ENCODE measurements at places on chromosomes 5 and 9. TPM values are rescaled to one million over a fixed set of nuclear protein-coding genes. Genes with fewer than 3 reads are reported as not detected.
A peak's percentile ranks its signal among the peaks of the same experiment; 100 is the strongest.

Gene CCDC171
- 2.9 TPM for total RNA-seq

Gene PCDHGA6
- total RNA-seq, result 0.20 TPM

Gene FAM78A
- total RNA-seq, result 80.0 TPM

Gene TIGD6
- total RNA-seq, result 1.7 TPM

Gene ISL1
- total RNA-seq, result not detected

GRCh38 chr9:93094658-93095204, 1.3 kb upstream of the CARD19 start:
- peaks cover 74% of the 10 kb centered on the region for H3K4me1 ChIP-seq
- peaks cover 32% of the 10 kb centered on the region for H3K36me3 ChIP-seq
- H3K4me3 ChIP-seq, result peak overlapping the region; percentile 78
- DNase-seq, result no peak

GRCh38 chr9:97807681-97808080, 45.3 kb upstream of the FOXE1 start:
- H3K27ac ChIP-seq, result no peak overlapping the region
- DNase-seq, result no peak
- H3K4me3 ChIP-seq, result no peak overlapping the region
- peaks cover 28% of the 10 kb centered on the region for H3K27me3 ChIP-seq

DNA sequence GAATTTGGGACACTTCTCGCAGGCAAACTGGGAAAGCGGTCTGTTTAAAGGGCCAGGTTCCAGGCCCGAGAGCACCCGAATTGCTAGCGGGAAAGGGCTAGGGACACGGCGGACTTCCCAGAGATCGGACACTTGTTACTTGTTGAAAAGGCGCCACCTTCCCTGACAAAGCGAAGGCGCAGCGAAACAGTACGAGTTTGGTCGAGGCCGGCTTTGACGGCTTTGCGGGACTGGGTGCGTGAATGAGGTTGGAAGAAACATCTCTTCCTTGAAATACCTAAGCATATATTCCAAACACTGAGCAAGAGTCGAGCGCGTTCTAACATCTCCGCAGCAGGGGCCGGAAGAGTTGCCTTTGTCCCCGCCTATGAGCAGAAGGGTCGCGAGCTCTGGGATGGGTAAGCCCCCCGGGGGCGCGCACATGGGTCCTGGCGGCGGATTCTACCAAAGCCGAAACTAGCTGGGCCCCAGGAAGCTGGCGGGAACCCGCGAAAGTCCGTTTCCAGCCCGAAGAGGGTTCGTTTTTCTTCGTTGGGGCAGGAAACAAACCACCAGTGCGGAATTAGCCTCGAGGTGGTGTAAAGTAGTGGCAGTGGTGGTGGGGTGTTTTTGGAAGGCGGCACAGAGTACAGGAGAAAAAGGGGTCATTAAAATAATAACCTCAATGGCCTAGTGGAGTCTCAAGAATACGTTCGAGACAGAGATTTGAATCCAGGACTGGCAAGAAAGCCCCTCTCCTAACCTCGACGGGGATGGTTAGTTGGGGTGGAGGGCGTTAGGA, 1.5 kb downstream of the GDNF start:
- H3K27ac ChIP-seq, result no peak overlapping the region
- no peaks in the 10 kb centered on the region for H3K36me3 ChIP-seq
- peak overlapping the region; percentile 8 for H3K4me3 ChIP-seq

- H3K27me3 ChIP-seq, result peaks cover 27% of the 10 kb centered on the region
- peak; percentile 68 for DNase-seq
- H3K36me3 ChIP-seq, result no peaks in the 10 kb centered on the region
- no peak overlapping the region for H3K4me3 ChIP-seq
- no peaks in the 10 kb centered on the region for H3K4me1 ChIP-seq
Measured at GRCh38 chr5:151315998-151316597, 12.5 kb upstream of the SLC36A3 start.

DNA sequence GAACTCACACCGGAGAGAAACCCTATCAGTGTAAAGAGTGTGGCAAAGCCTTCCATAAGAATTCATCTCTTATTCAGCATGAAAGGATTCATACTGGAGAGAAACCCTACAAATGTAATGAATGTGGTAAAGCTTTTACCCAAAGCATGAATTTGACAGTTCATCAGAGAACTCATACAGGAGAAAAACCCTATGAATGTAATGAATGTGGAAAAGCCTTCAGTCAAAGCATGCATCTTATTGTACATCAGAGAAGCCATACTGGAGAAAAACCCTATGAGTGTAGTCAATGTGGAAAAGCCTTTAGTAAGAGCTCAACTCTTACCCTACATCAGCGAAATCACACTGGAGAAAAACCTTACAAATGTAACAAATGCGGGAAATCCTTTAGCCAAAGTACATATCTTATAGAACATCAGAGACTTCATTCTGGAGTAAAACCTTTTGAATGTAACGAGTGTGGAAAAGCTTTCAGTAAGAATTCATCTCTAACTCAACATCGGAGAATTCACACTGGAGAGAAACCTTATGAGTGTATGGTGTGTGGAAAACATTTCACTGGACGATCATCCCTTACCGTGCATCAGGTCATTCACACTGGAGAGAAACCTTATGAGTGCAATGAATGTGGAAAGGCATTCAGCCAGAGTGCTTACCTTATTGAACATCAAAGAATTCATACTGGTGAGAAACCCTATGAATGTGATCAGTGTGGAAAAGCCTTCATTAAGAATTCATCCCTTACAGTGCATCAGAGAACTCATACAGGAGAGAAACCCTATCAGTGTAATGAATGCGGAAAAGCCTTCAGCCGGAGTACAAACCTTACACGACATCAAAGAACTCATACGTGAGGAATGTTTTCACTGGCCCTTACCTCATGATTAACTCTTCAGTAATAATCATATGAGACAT, 8.9 kb upstream of the ZNF454 start:
- H3K4me3 ChIP-seq, result no peak overlapping the region
- H3K27me3 ChIP-seq, result no peaks in the 10 kb centered on the region
- H3K36me3 ChIP-seq, result peaks cover 18% of the 10 kb centered on the region
- no peaks in the 10 kb centered on the region for H3K4me1 ChIP-seq
- DNase-seq, result no peak

- H3K4me3 ChIP-seq, result no peak overlapping the region
- H3K27ac ChIP-seq, result no peak overlapping the region
- no peaks in the 10 kb centered on the region for H3K4me1 ChIP-seq
- H3K27me3 ChIP-seq, result no peaks in the 10 kb centered on the region
- H3K36me3 ChIP-seq, result peaks cover 4% of the 10 kb centered on the region
Measured at GRCh38 chr5:60959156-60959555, 14.2 kb downstream of the NDUFAF2 start.

DNA sequence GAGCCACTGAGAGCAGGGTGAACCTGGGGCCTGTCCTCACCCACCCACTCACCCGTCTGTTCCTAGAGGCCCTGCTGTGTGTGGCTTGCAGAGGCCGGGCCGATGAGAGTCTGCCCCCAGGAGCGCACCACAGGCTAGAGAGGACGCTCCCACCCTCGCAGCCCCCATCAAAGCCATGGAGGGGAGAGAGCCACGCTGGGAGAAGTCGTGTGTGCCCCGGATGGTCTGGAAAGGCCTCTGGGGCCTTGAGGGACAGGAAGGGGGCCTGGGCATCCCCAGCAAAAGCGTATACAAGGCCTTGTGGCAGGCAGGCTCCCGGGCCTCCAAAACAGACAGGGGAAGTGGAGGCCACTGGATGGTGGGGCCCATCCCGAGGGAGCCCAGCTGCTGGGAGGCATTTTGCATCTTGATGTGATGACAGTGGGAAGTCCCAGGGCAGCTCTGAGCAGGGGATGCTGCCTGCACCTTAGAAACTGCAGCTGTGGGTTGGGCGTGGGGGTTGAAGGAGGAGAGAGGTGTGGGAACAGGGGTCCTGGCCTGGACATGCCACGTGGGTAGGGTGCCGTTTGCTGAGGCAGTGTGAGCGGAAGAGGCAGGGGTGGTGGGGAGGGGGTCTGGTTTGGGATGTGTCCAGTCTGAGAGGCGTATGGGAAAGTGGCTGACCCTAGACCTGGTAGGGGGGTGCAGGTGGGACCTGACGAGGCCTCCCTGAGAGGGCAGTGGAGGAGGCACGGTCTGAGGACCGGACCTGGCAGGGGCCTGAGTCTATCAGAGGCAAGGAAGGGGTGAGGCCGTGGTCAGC, 43.0 kb upstream of the NOTCH1 start:
- H3K27me3 ChIP-seq, result no peaks in the 10 kb centered on the region
- no peak for DNase-seq
- no peaks in the 10 kb centered on the region for H3K36me3 ChIP-seq
- H3K27ac ChIP-seq, result no peak overlapping the region
- H3K4me3 ChIP-seq, result no peak overlapping the region

DNA sequence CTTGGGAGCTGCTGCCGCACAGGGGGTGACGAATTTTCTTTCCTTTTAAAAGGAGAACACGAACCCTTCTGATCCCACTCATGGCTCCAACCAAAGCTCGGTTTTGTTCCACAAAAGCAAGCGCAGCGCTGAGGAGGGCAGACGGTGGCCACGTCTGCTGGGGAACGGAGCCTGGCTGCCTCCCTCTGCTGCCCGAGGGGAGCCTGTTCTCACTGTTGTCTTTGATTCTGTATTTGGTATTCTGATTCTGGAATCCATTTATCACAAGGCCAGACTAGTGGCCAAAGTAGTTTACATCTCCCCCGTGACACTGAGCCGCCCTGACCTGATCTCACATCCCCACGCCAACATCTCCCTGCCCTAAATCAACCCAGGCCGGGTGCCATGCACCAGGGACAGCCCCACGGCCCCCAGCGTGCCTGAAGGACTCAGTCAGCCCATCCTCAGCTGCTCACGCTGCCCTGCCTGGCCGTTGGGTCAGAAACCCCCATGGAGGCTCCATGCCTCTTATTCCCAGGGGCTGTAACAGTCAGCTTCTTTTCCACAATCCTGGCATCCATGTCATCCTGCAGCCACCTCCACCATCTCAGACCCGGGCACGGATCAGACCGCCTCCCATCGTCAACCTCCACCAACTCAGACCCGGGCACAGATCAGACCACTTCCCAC, 6.7 kb upstream of the NSMF start:
- no peak overlapping the region for H3K27ac ChIP-seq
- H3K27me3 ChIP-seq, result peaks cover 19% of the 10 kb centered on the region
- peaks cover 22% of the 10 kb centered on the region for H3K4me1 ChIP-seq
- no peaks in the 10 kb centered on the region for H3K36me3 ChIP-seq
- DNase-seq, result no peak
- no peak overlapping the region for H3K4me3 ChIP-seq

DNA sequence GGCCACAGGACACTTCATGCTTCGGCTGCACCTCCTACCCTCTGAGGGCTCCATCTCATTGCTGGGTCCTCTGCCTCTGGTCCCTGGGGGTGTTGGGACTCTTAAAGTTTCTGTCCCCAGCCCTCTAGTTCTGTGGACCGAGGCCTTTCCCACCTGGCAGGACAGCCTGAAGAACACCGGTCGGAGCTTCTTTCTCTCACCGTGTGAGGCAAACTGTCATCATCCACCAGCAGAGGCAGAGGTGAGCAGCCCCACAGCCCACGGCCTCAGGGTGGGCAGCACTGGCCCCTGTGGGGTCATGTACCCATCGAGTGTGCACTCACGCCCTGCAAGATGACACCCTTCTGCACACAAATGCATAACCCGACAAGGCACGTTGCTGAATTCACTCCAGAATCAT, 49.9 kb downstream of the IRX2 start:
- H3K4me1 ChIP-seq, result no peaks in the 10 kb centered on the region

GRCh38 chr5:43221502-43221901, 29.5 kb downstream of the NIM1K start:
- H3K36me3 ChIP-seq, result peaks cover 2% of the 10 kb centered on the region
- no peak overlapping the region for H3K27ac ChIP-seq
- no peak overlapping the region for H3K4me3 ChIP-seq
- no peak for DNase-seq
- H3K27me3 ChIP-seq, result no peaks in the 10 kb centered on the region

DNA sequence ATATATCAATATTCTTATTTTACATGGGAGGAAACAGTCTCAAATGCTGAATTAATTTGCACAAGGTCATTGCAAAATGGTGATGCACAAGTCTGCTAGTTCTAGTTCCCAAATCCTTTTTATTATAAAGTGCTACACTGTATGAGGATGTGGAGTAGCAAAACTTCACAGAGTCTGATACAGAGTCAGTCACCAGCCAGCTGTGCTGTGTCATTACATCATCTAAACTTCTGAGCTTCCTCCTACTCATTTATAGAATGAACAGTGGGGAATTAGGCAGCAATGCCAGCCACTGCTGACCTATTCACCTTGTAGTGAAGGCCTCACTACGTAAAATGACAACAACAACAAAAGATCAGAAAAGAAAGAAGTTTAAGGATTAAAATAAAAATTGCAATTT, 357.8 kb downstream of the TMEM167A start:
- DNase-seq, result no peak
- no peak overlapping the region for H3K27ac ChIP-seq
- H3K4me3 ChIP-seq, result no peak overlapping the region

DNA sequence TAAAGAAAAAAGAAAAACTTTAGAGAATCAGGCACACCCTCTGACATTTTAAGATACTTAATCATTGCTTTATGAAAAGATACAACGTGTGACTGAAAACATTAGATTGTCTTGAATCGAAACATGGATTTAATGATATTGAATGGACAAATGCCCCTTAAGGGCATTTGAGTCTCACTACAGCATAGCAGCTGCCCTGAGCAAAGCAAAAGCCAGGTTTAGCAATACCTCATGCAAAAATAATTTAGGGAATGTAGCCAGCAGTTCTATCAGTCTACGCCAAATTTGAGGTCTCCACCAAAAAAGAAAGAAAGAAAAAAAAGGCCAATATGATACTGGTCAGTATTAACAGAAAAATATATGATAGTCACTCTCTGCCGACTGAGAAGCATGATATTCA, 56.6 kb upstream of the LMNB1 start:
- H3K4me1 ChIP-seq, result peaks cover 12% of the 10 kb centered on the region
- no peak for DNase-seq
- no peak overlapping the region for H3K27ac ChIP-seq
- H3K4me3 ChIP-seq, result no peak overlapping the region
- no peaks in the 10 kb centered on the region for H3K27me3 ChIP-seq
- H3K36me3 ChIP-seq, result peaks cover 2% of the 10 kb centered on the region

- H3K4me1 ChIP-seq, result no peaks in the 10 kb centered on the region
- H3K36me3 ChIP-seq, result peaks cover 2% of the 10 kb centered on the region
- no peak for DNase-seq
- peaks cover 58% of the 10 kb centered on the region for H3K27me3 ChIP-seq
- no peak overlapping the region for H3K27ac ChIP-seq
Measured at GRCh38 chr5:176716320-176716719, 69.0 kb downstream of the TSPAN17 start.

DNA sequence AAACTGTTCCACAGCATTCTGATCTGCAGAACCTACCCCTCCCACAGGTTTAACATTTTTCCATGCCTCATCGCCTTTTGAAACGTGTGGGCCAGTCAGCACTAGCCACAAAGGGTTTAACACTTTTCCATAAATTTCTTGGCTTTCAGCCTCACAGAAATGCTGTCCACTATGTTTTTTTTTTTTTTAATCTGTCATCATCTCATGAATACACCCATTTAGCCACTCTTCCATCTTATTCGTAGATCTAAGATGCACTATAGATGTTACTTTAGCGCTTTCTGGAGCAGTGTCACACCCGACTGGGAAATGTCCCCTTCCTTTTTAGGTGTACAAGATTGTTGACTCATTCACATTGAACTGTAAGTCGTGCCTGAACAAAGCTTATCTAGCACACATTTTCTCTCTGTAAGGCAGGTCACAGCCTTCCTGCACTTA, 62.3 kb downstream of the GCNT1 start:
- no peaks in the 10 kb centered on the region for H3K27me3 ChIP-seq
- no peak overlapping the region for H3K4me3 ChIP-seq
- H3K36me3 ChIP-seq, result peaks cover 2% of the 10 kb centered on the region
- no peak for DNase-seq
- H3K4me1 ChIP-seq, result peaks cover 16% of the 10 kb centered on the region
- H3K27ac ChIP-seq, result no peak overlapping the region
